ENCODE measurements at places on chromosomes 6 and 20. TPM values are rescaled to one million over a fixed set of nuclear protein-coding genes. Genes with fewer than 3 reads are reported as not detected.

The SAMD5 gene
- 12.5 TPM for total RNA-seq

The GABRR2 gene
- 3.9 TPM for total RNA-seq

The SNAP25 gene
- 3.2 TPM for total RNA-seq

The NT5DC1 gene
- total RNA-seq = 22.0 TPM

The VWA7 gene
- total RNA-seq = 8.6 TPM

The PRPH2 gene
- 3.9 TPM for total RNA-seq

The SLA2 gene
- total RNA-seq = 0.64 TPM

The ADISSP gene
- 23.7 TPM for total RNA-seq

The BMP5 gene
- 4.9 TPM for total RNA-seq

The NDUFAF4 gene
- 14.9 TPM for total RNA-seq

The GZF1 gene
- 33.0 TPM for total RNA-seq

The C2 gene
- 7.1 TPM for total RNA-seq

The C20orf141 gene
- total RNA-seq = not detected

The FAM217A gene
- 0.29 TPM for total RNA-seq

The HTR1E gene
- 0.93 TPM for total RNA-seq

The MAK gene
- total RNA-seq = 0.53 TPM

The SAMD3 gene
- total RNA-seq = 2.0 TPM

The THBD gene
- 13.7 TPM for total RNA-seq

The ABCF1 gene
- 35.4 TPM for total RNA-seq
